ENCODE measurements at places on chromosomes 4 and X. TPM values are rescaled to one million over a fixed set of nuclear protein-coding genes. Genes with fewer than 3 reads are reported as not detected.

SSX4B gene
- not detected for total RNA-seq

CTAG1A gene
- total RNA-seq, result not detected

SCML1 gene
- total RNA-seq, result 6.4 TPM

MAGEC2 gene
- 0.14 TPM for total RNA-seq

OTUD6A gene
- not detected for total RNA-seq

L1CAM gene
- total RNA-seq, result 0.28 TPM

USP27X gene
- 1.8 TPM for total RNA-seq

Data from smooth muscle cell of bladder (primary cell).